ENCODE measurements at places on chromosomes 5 and 9.
A peak's percentile ranks its signal among the peaks of the same experiment; 100 is the strongest.

DNA sequence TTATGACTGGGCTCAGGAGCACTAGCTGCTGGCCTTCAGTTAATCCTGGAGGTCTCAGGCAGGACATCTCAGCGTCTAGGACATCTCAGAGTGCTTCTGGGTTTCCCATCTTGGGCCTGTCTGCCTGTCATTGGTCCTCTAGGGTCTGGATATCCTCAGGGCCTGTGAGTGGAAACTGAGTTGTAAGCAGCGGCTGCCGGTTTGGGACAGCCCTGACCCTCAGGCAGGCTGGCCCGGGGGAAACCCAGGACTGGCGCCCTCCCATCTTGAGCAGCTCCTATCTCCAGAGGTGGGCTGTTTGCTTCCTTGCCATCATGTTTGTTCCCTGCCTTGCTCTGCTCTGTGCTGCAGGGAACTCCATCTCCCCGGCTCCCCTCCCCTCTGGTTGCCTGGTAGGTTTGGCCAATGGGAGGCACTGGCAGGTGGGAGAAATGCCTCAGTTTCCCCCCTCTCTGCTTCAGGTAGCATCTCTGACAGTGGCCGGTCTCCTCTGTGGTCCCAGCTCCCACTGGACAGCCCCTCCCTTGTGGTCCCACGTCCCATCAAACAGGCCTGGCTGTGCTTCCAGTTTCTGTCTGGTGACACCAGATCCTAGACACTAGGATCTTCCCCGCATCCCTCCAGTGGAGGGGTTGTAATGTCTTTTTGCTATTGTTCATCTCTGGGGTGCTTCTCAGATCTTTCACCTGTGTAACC, 57.4 kb downstream of the ARHGEF37 start:
- DNase-seq = no peak

- DNase-seq = peak; percentile 47
These were observed 271.9 kb downstream of the NSG2 start for GRCh38 chr5:174317256-174317894.

DNA sequence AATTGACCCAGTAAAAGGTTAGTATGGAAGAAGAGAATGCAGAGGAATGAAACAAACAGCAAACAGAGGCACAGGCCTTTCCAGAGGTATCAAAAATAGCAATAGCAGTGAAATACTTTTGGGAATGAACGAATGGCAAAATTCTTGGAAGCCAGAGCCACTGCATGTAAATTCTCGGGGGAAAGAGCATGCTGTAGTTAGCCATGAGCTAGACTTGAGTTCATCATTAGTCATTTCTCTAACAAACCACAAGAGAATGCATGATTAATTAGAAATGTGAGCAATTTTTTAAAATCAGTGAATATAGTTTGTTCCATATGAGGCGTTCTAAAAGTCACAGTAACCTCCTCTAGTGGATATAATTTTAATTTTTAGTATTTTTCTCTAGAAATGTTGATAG, 170.3 kb upstream of the PRR16 start:
- DNase-seq = no peak

GRCh38 chr9:93119953-93120845, 13.9 kb downstream of the NINJ1 start:
- DNase-seq = peak; percentile 96

DNA sequence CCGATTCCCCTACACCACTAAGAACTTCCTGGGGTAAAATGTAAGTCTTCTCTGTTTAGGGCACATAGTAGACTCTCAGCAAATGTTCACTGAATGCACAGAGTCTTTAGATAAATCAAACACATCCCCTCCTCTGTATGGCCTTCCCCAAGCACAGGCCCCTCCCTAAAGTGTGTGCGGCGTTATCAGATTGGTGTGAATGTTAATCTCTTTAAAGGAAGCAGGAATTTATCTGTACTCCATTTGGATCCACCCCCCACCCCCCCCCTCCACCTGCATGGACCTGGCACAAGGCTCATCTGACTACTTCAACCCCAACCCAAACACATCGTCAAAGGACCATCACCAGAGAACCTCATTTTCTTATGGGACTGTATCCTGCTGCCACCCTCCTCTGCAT, 6.3 kb downstream of the PCDH1 start:
- DNase-seq = no peak

GRCh38 chr5:138831703-138832102, 43.4 kb downstream of the LRRTM2 start:
- no peak for DNase-seq

DNA sequence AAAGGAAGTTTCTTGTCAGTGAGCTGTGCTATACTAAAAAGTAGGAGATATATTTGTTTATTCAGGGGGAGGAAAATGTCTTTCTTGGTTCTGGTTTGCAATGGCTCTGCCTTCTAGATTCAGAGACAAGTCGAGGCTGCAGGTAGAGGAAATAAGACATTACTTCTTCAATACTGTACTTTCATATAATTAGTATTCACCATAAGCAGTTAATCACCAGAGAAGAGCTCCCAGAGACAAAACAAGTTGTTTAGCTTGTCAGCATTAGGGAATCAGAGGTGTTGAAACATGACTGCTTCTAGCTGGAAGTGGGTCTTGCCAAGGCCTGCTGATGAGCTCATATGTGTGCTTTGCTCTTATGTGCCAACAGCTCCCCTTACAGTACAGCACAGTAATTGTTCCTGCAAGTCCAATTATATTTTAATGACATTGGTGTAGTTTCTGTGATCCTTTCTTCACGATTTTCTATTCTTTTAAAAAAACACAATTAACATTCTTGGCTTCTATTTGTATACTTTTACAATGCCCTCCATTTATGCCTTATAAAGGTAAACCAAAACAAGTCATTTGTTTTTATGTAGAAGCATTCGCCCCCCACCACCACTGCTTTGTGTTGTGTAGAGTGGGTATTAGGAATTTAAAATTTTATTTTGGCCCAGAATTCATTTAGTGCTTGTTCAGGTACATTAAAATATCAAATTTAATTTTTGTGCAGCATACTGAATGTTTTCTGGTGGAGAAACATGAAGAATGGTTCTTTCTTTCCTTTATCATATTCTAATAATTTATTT, 112.2 kb downstream of the RPS23 start:
- DNase-seq = peak; percentile 67

DNA sequence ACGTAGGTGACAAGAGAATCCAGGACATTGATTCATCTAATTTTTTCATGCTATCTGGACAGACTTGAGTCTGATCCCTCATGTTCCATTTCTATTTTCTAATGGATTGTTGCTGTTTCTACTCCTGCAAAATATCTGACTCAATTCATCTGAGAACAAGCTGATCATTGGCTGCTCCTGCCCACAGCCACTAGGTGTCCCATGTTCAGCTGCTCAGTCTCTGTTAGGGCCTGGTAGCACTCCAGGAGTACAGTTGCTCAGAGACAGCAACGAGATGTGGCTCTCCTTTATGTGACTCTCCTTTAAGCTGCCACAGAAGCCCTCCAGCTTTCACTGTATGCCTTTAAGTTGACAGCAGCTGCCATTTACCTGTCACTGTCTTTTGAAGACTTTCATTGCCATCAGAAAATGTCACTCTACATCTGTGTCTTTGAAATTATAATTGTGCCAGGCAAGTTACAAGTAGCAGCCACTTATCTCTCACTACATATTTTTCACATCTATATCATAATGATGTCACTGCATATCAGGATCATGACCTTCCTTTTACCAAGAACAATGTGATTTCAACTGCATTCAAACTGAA, 1944.2 kb upstream of the NUDT12 start:
- DNase-seq = no peak

DNA sequence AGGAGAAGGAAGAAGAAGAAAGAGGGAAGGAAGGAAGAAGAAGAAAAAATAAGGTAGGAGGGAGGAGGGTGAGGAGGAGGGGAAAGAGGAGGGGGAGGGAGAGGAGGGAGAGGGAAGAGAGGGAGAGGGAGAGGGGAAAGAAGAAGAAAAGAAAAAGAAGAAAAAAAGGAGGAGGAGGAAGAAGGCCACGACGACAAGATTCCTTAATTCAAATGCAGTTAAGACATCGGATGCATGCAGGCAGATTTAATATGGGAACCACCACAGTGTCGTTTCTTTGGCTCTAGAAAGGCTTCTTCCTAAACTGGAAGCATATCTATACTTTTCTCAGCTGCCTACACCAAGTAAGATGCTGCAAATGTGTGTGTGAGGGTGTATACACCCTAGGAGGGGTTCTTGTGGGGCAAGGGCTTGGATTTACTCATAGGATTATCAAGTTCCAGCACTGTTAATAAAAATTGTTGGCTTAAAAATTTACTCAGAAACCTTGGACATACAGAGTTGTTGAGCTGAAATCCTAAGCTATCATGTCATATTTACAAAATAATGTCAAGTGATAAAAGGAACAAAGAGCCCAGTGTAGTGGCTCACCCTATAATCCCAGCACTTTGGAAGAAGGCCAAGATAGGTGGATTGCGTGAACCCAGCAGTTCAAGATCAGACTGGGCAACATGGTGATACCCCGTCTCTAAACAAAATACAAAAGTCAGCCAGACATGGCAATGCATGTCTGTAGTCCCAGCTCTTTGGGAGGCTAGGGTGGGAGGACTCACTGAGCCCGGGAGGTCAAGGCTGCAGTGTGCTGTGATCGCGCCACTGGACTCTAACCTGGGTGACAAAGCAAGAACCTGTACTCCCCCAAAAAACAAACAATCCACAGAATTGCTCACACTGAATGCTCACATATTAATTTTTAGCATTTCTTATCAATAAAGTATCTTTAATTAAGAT, 108.5 kb downstream of the UBAP2 start:
- DNase-seq = no peak

DNA sequence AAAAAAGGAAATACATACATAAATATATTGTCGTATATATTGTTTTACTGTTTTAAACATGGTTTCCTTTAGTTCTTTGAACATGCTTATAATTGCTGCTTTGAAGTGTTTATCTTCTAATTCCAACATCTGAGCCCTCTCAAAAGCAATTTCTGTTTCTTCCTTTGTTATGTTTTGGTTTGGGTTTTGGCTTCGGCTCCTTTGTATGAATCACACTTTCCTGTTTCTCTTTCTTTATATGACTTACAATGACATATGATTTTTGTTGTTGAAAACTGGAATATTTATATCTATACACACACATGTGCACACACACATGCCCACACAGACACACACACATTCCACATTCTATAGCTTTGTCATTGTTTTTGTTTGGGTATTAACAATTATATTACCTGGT, 1206.7 kb downstream of the CDH12 start:
- DNase-seq = no peak

DNA sequence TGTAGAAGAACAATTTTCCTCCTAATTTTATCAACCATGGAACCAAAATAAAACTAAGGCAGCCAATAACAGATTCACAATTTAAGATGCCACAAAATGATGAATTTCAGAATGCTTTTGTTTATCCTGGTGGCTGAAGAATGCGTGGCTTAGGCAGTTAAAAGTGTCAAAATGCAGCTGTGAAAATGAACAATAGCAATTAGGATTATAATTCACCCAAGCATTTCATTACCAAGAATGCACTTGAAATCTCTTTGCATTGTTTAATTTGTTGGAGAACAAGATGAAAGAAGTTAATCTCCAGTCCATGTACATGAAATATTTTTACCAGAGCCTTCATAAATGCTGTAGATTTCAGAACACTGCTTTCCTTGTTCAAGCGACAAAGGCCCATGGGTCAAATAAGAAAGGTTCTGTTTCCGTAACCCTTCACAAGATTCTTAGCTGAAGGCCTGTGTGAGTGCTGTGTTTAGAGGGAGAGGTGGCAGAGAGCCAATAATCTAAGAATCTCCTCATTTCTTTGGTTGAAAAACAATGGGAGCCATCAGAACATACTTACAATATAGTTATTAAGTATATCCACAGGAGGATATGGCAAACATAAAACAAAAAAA, 39.3 kb downstream of the CLINT1 start:
- no peak for DNase-seq

- no peak for DNase-seq
These were observed 100.9 kb downstream of the DPYSL3 start for GRCh38 chr5:147408980-147409379.

GRCh38 chr5:80871541-80871961, 88.6 kb upstream of the RASGRF2 start:
- DNase-seq = no peak

DNA sequence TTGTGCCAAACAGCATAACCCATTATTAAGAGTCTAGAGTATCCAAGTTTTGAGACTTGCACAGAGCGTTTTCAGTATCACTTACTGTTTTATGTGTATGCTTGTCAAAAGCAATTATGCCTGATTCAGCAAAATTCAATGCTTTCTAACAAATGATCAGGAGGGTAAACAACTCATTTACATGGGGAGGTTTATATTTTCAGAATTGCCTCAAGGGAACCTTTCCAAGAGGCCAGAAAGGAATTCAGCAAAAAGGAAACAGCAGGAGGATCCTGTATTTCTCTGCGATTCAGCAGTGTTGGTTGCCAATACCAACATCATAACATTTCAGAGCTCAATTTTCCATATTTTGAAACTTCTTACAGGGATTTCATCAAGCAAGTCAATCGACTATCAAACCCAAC, 69.3 kb upstream of the DAB2 start:
- no peak for DNase-seq

Measured in left ventricle myocardium superior (tissue), 1 donor.